Kasumi-1 (cell line): ENCODE measurements at places on chromosomes 11 and 22.

- DNase-seq: peak; percentile 26
Observed at GRCh38 chr22:46150034-46150654, at the start of gene PPARA. TSS of gene PPARA (plus strand) at chr22:46150526. CDS start at chr22:46198384, 47,858 bp downstream.

- no peak for DNase-seq
Observed at GRCh38 chr22:41050883-41051282, 41.5 kb upstream of the EP300 start.

GRCh38 chr11:15163136-15163535 is 48.4 kb downstream of the INSC start:
- DNase-seq: no peak

DNA sequence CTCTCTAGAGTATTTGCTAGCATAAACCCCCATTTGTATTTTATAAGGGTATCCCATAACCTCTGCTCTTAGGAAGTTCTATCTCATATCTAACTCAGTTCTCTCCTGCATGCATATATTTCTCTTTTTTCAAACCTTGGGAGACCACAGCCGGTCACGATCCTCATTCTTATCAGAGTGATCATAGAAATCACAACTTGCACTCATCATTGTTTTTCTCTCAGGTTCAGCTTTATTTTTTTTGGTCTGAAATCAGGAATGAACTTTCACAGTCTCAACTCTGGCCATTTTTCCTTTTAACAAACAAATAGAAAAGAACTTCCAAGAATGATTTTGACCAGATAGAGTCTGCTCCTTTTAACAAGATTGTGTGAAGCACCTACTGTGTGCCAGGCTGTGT is 98.6 kb upstream of the BLID start:
- DNase-seq: no peak

DNA sequence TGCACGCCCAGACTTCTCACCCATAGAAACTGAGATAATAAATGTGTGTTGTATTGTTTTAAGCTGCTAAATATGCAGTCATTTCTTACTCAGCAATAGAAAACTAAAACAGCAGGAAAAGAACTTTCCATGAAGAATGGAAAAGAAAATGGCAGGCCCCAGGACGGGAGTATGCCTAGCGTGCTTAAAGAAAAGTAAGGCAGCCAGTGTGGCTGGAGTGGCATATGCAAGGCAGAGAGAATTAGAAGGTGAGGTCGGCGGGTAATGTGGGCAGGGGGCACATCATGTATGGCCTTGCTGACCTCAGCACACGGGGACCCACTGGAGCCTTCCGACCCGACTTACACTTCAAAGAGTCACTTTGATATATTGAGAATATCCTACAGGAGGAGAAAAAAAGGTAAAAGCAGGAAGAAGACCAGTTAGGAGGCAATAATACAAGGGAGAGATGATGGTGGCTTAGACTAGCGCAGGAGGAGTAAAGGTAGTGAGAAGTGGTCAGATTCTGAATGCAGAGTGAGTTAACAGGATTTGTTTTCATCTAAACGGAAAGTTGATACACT is 20.5 kb downstream of the TBRG1 start:
- DNase-seq: no peak

- DNase-seq: no peak
Observed at GRCh38 chr11:4882543-4882942, 843 bp downstream of the OR51T1 start.

GRCh38 chr11:113167599-113167998 is 146.8 kb upstream of the TTC12 start:
- DNase-seq: no peak

DNA sequence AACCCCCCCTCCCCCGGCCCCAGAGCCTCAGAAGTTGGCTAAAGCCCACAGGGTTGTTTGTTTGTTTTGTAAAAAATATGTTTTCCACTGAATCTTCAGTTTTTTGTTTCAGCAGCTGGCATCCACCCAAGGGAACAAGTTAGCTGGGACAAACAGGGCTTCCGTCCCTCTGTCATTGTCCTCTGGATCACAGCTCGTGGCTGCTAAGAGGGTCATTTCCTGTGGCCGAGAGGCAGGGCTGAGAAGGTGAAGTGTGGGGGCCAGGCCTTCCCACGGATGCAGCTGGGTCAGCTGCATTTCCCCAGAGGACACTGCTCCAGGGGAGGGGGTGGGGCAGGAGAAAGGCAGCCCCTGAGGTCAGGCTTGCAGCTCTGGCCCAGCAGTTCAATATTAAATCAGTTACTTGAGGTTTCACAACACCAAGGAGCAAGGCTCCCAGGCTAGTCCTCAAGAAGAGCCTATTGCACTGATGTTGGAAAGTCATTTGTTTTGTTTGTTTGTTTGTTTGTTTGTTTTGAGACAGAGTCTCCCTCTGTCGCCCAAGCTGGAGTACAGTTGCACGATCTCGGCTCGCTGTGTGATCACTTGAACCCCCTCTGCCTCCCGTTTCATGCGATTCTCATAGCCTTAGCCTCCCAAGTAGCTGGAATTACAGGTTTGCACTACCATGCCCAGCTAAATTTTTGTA is 34.4 kb upstream of the SMTN start:
- DNase-seq: no peak

DNA sequence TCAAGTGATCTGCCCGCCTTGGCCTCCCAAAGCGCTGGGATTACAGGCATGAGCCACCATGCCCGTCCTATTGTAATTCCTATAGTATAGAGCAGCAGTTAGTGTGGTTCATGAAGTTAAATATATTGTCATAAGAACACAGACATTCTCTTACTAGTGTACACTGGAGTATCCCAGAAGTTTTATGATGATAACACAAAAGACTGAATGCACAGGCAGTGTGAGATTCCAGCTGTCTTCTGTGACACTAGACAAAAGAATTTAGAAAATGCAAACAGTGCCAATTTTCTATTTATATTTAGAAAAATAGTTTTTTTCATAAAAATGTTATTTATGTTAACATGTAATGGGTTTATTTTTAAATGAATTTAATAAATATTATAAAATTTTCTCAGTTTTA is 39.4 kb upstream of the RBX1 start:
- no peak for DNase-seq

GRCh38 chr22:20840646-20841371 is 17.8 kb downstream of the PI4KA start:
- no peak for DNase-seq

GRCh38 chr22:19824212-19824925 is 30.3 kb downstream of the GNB1L start:
- DNase-seq: no peak

DNA sequence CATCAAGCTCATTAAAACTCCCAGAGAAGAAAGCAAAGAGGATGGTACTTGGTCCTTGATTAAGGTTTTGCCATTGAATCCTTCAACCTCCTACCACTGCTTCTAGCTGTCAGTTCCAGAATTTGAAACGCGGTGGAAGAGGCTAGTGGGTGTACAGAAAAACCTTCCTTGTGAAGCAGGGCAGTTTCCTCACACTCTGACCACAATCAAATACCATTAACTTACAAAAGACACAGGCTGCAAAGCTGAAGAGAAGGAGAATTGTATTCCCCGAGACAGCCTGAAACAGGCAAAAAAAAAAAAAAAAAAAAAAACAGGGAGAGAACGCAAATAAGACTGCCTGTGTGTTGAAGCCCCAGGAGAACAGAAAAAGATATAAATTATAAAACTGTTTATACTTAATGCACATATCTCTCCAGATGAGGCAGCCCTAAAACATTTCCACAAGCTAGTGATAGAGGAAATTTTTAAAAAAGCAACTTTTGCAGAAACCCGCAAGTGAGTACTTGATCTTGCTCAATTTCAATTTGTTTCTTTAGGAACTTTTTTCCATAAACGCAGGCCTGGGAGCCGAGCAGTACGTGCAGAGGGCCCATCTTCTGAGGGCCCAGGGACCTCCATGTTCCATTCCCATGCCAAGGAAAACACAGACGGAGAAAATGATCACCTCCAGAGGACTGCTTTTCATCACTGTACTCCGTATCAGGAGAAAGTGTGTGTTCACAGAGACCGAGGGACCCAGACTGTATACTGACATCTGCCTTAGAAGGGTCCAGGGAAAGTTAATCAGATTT is 218.7 kb upstream of the BLID start:
- DNase-seq: no peak

GRCh38 chr22:28783786-28784671 is 11.5 kb downstream of the CCDC117 start:
- DNase-seq: peak; percentile 30

- DNase-seq: no peak
Observed at GRCh38 chr22:19703869-19704268, 10.4 kb upstream of the SEPTIN5 start.

GRCh38 chr11:109306322-109306721 is 115.7 kb upstream of the C11orf87 start:
- DNase-seq: no peak

DNA sequence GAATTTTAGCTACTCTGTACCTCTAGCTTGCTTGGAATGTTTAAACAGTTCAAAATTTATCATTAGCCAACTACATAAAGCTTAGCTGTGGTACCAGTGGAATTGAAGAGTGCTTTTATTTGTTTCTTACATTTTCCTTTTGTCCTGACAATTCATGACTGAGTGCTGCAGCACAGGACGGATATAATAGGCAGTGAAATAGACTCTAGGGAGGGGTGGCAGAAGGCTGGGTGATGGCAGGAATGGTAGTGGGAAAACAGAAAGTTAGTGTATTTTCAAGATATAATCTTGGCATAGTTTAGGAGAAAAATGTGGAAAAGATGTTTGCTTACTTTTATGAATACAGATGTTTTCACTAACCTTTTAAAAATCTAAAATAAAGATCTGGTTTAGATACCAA is 31.1 kb upstream of the ARHGAP32 start:
- DNase-seq: no peak

DNA sequence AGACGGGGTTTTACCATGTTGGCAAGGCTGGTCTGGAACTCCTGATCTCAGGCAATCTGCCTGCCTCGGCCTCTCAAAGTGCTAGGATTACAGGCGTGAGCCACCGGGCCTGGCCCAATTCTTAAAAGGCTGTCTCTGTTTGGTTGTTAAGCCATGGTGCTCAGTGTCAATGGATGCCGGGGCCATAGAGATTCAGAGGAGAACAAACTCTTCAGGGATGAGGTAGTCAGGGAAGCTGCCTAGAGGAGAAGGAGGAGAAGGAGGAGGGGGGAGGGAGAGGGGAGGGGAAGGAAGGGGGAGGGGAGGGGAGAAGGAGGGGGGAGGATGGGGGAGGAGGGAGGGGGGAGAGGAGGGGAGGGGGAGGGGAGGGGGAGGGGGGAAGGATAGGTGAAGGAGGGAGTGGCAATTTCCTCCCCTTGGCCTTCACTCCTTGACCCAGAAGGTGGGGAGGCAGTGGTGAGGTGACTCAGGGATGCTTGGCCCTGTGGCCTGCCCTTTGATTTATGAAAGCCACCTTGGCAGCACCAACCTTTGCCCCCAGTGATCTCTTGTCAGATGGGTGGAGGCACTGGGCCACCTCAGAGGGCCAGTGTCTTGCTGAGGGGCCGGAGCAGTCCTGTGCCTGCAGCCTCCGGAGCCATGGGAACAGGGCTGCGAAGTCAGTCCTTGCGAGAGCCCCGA is at the start of gene C11orf86:
C11orf86 (plus strand) TSS at position 581 of the 681 bp plus-strand sequence; CDS start at position 640, 59 bp downstream.
- no peak for DNase-seq

GRCh38 chr22:32130464-32130863 is 28.6 kb downstream of the C22orf42 start:
- no peak for DNase-seq

DNA sequence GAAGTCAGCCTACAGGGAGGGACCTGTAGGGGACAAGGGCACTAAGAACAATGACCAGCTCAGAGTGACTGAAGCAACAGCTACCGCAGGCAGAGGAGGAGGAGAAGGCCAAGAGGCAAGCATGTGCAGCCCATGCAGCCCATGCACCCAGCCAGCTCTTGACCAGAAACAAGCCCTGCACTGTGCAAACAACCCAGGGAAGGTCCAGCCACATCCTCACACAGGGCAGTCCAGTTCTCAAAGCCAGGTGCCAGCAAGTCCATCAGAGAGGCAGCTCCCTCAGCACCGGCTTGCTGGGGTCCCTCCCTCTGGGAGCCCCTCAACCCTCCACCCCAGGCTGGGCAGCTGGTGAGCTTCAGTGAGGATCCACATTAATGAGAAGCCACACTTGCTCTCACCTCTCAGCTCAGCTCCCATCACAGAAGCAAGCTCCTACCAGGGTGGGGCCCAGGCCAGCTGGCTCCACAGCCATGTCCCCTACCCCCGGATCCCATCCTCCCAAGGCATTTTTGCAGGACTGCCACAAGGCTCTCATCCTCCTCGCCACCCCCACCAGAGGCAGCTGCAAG is 7.1 kb downstream of the DGCR2 start:
- no peak for DNase-seq

GRCh38 chr11:19696073-19696472 is 16.6 kb upstream of the NAV2 start:
- no peak for DNase-seq

DNA sequence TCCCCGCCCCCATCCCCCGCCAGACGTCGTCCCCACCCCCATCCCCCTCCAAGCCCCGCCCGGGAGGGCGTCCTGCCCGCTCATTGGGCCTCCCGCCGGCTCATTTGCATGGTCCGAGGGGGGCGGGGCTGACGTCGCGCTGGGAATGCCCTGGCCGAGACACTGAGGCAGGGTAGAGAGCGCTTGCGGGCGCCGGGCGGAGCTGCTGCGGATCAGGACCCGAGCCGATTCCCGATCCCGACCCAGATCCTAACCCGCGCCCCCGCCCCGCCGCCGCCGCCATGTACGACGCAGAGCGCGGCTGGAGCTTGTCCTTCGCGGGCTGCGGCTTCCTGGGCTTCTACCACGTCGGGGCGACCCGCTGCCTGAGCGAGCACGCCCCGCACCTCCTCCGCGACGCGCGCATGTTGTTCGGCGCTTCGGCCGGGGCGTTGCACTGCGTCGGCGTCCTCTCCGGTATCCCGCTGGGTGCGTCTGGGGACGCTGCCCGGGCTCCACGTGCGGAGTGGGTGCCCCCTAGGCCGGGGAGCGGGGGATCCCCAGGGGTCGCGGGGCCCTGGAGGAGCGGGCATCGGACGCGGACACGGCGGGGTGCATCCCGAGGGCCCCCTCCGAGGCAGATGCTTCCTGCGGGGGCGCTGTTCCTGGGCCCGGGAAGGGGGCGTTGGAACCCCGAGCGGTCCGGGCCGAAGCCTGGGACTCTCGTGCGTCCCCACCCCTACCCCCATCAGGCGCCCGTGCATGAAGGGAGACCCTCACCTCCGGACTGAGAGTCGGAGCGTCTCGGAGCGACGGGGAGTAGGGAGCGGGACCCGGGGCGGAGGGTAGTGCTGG is at the start of gene PNPLA3:
PNPLA3 (plus strand) TSS at position 175 of the 834 bp plus-strand sequence; CDS start at position 282, 107 bp downstream.
- DNase-seq: peak; percentile 22

- DNase-seq: no peak
Observed at GRCh38 chr11:57427727-57428082, 784 bp upstream of the SLC43A3 start.

DNA sequence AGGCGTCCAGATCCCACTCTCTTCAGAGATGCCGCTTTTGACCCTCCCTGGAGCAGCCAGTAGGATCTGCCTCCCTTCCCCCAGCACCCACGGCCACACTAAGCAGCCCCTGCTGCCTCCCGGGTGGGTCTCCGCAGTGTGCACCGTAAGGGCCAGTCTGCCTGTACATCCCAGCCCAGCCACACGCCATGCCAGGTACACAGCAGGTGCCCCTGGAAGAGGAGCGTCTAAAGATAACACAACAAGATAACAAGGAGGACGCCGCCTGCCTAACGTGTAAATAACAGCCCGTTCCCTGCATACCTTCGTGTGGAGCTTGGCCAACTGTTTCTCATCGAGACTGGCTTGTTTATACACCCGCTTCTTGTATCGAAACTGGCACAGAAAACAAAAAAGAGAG is 139.4 kb downstream of the SHANK2 start:
- DNase-seq: no peak
